Subcutaneous preadipocyte (primary cell): ENCODE measurements at places on chromosomes 5 and 9. TPM values are rescaled to one million over a fixed set of nuclear protein-coding genes. Genes with fewer than 3 reads are reported as not detected.

Gene ADGRD2
- total RNA-seq = not detected in 2 replicates

Gene C1QTNF2
- under 0.01 TPM in 2 replicates for total RNA-seq

Gene NDUFB6
- total RNA-seq = 35.0 and 36.4 TPM in 2 replicates

Gene PRRC2B
- total RNA-seq = 57.3 and 57.7 TPM in 2 replicates

Gene PPP3R2
- total RNA-seq = not detected in 2 replicates

Gene SPACA9
- total RNA-seq = 2.3 and 3.3 TPM in 2 replicates

Gene TYRP1
- total RNA-seq = 0.20 and 0.73 TPM in 2 replicates
